ENCODE measurements at places on chromosomes 12 and 14.

DNA sequence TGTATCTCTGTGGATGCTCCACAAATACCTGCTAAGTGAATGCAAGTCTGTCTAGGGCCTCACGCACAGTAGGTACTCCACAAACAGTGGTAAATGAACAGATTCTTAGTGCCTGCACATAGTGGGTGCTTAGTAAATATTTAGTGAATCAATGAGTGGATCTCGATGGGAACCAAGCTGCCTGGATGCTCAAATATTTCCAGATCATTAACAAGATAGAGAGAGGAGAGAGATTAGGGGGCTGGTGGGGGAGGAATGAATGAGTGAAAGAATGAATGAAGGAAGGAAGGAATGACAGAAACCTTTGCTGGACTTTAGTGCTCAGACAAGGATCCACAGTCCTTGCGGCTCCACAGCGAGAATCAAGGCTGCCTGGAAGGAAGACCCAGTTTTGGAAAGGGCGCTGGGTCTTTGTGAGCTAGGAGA is 118.2 kb downstream of the SCARB1 start:
- DNase-seq = no peak

- DNase-seq = no peak
These were observed 51.6 kb downstream of the EIF2S3B start for GRCh38 chr12:10557329-10557728.

- no peak for DNase-seq
These were observed 274.7 kb downstream of the SLC6A15 start for GRCh38 chr12:84637926-84638325.

DNA sequence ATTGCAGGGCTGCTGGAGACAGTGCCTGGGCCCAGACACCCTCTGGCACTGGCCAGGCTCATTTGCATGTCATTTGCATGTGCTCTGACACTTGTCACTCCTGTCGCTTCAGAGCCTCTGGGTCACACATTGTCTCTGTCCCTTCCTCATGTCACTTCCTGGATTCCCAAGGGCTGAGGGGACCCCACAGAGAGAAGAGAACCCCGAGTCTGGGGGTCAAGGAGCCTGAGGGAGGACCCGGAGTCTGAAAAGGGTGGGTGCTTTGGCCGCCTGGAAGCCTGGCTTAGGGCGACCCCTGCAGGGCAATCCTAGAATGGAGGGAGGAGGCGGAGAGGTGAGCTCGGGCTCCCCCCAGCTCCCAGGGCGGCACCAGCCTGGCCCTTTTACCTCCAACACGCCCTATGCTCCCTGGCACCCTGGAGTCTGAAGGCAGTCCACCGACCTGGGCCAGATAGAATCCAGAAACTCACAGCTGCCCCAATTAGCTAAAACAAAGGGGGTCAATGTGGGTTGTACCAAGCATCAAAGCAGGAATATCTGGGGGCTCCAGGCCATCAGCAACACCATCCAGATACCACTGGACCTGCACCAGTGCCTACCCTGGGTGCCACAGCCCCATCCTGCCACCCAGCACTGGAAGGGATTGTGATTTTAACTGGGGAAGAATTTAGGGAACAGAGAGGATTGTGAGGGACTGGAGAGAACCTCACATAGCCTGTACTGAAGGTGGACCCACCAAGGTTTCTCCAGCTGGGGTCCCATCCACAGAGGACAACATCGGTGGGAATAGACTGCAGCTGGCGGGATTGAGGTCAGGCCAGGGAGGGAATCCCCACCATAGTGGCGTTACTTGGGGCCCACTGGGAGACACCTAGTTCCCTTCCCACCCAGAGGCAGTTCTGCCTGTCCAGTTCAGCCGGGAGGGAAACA is 21.8 kb upstream of the KRT78 start:
- DNase-seq = no peak

GRCh38 chr12:25707056-25707455 is 154.0 kb upstream of the LMNTD1 start:
- no peak for DNase-seq

GRCh38 chr12:100859063-100859627 is 64.6 kb downstream of the ANO4 start:
- DNase-seq = no peak

DNA sequence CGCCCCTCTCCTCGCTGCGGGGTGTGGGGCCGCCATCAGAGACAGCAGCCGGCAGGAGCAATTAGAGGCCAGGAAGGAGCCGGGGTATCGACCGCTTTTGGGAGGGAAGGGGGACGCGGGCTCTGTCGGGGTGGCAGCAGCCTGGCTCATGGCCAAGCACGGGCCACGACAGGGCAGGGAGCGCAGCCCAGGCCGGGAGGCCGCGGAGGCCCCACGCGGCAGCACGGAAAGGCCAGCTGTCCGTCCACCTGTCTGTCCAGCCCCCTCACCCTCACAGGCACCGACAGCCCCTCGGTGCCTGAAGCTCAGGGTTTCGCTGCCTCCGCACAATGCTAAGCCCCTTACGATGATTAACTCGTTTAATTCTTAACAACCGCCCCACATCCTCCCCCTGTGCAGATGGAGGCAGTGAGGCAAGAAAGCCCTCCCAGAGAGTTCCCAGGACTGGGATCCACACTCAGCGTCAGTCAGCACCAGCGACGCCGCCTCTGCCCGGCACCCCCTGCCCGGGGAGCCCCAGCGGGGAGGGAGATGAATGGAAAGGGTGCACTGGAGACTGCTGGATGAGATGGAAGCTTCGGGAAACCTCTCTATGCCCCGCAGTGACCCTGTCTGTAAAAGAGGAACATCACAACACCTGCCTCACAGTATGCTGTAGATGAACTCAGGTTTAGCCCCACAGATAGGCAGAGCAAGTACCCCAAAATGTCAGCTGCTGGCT is 23.7 kb downstream of the NCOR2 start:
- DNase-seq = no peak

DNA sequence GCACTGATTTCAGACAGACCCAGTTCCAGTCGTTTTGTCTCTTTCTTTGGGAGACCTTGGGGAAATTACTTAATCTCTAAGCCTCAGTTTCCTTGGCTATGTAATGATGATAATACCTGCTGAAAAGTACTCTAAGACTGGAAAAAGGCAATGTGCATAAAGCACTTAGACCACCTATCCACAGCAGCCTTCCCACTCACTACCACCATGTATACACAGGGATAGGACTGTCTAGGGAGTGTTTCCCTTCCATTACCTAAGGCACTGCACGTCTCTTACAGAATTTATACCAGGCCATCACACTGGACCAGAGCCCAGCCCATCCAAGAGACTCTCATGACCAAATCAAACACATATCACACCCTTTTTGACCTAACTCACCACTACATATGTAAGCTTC is 6.3 kb downstream of the RPS29 start:
- DNase-seq = no peak

GRCh38 chr12:106791531-106791930 is 17.0 kb downstream of the RIC8B start:
- DNase-seq = no peak

DNA sequence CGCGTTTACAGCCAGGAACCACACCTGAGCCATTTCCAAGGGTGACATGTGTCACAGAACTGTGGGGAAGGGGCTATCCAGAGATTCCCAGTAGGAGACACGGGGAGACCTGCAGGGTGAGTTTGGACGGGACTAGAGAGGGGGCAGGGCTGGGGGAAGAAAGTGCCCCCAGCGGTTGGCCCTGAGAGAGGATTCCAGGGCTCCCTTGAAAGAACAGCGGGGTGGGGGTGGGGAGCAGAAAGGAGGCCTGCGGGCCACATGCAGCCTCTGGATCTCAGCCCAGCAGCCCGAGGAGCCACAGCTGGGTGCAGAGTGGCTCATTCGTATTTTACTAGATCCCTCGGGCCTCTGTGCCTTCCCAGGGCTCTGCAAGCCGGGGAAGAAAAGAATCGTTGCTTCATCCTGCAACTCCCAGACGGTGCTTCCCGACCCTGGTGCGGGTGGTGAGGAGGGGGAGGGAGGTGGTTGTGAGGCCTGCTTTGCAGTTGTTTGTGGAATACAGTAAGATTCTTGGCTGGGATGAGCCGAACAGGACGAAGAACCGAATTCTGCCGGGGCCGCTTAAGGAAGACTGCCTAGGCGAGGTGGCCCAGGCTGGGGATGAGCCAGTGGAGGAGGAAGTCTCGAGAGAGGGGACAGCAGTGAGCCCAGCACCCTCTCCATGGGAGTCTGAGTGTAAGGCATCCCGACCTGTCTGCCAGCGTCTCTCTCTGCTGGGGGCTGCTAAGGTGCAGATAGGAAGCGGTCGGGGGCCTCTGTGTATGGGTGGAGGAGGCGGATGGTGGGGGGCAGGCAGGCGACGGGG is 36.1 kb upstream of the ANKRD9 start:
- DNase-seq = no peak

GRCh38 chr12:7959701-7960121 is 23.7 kb upstream of the SLC2A3 start:
- DNase-seq = no peak

DNA sequence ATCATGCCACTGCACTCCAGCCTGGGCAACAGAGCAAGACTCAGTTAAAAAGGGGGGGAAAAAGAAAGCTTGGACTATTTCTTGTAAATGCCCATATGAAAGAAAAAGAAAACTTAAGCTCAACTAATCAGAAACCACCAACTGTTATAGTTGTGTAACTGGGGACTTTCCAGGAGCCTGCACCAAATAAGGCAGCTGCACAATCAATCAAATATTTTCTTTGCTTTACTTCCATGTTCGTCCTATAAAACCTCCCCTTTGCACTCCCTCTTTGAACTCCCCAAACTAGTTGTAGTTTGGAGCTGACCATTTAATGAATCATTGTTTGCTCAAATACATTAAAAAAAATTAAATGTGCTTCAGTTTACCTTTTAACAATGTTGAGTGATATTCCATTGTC is 54.9 kb downstream of the OTOGL start:
- DNase-seq = no peak

DNA sequence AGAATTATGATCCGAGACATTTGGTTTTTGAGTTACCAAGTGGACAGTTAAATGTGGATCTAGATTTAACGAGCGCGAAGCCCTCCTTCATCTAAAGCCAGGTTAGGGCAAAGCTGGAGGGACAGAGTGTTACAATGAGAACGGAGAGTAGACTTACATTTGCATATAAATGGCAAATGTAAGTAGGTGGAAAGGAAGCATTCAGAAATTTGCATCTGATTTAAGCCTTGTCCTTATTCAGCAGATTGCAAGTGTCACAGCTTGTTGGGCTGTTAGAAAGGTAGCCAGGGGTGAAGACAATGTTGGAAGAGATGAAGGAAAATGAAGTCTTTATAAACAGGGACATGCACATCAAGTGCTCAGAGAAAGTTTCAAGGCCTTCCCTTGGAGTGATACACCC is 806.2 kb downstream of the GALC start:
- DNase-seq = no peak

GRCh38 chr12:101761350-101761749 is 22.1 kb upstream of the SYCP3 start:
- DNase-seq = peak; percentile 30

DNA sequence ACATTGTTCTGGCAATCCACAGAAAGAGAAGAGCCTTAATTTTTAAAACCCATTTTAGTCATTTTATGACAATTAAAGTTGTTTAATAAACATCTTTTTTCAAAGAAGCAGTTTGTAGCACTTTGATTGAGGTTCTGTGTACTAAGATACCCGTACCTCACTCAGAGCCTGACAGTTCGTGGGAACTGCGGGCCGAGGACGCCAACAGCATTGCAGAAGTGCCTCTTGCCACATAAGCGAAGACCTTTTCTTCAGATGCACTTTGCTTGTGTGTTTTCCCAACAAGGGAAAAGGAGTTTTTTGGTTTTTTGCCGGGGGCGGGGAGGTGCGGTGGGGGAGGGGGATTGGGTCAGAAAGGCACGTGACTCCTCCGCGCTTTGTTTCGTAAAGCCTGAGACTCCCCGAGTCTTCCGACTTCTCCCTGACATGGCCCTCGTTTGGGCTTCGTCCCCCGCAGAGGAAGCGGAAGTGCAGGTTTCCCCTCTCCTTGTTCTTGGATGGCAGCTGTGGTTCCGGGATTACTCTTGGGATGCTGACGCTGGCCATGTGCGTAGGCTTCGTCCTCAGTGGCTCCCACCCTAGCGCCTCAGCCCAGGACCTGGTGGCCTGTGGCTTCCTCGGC is 70.8 kb downstream of the WDR20 start:
- DNase-seq = no peak

GRCh38 chr12:57006809-57007475 is 596 bp upstream of the ZBTB39 start:
- DNase-seq = no peak

DNA sequence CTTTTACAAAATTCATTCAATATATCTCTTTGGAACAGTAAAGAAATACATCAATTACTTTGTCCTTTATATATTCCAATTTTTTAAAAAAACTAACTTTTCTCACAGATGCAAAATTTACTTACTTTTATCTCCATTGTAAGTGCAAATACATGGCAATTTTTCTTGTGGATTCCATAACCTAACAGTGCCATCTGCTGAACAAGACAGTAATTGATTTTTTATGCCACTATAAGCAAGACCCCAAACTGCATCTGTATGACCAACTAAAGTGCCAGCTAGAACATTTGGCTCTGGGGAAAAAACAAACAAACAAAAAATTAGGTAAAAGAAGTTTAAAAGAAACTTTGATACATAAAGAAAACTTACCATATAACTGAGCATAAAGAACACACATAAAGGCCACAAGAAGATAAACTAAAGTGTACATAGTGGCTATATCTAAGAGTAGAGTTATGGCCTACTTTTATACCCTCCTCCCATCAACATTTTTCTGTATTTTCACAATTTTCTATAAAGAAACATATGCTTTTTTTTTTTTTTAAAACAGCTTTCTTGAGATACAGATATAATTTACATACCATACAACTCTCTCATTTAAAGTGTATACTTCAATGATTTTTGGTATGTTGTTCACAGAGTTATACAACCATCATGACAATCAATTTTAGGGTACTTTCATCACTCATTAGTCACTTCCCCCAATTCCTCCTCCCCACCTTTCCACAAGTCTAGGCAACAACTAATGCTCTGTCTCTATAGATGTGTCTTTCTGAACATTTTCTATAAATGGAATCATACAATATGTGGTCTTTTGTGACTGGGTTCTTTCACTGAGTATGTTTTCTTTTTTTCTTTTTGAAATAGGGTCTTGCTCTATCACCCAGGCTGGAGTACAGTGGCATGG is 32.6 kb downstream of the COCH start:
- peak; percentile 6 for DNase-seq

GRCh38 chr12:77992760-77993159 is 162.1 kb downstream of the NAV3 start:
- DNase-seq = no peak

GRCh38 chr12:106226884-106227640 is 20.8 kb downstream of the CKAP4 start:
- DNase-seq = no peak

DNA sequence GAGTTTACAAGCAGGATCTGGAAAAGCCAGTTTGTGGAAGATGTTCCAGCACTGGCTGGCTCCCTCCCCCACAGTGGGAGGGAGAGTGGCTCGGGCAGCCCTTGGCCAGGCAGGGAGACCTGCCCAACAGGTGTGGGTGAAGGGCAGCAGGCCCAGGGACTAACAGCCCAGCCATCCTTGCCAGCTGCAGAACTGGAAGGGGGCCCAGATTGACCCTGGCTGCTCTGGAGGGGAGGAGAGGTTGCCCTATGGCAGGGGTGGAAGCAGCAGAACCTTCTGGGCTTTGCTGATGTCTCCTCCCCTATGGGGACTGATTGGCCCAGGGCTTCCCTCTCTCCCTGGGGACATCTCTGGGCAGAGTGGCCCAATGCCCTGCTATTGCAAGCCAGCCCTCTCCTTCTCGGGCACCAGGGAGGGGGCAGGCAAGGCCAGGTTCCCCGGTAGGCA is 20.5 kb downstream of the IRF2BPL start:
- no peak for DNase-seq

Data from non-pigmented ciliary epithelial cell (primary cell).